ENCODE measurements at places on chromosomes 7 and 10.

DNA sequence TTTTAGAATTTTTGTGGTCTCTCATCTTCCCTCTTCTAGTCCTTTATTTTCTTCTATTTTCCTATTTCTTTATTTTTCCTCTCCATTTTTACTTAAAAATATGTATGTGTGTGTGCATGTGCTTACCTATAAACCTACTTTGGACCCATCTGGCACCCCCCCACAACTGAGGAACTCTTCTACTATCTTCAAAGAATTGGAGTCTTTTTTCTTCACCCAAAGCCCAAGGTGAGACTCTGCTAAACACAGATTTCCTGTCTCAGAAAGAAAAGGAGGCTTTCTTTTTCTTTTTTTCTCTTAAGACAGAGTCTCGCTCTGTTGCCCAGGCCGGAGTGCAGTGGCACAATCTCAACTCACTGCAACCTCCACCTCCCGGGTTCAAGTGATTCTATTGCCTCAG, 24.2 kb downstream of the PRTFDC1 start:
- DNase-seq: no peak

DNA sequence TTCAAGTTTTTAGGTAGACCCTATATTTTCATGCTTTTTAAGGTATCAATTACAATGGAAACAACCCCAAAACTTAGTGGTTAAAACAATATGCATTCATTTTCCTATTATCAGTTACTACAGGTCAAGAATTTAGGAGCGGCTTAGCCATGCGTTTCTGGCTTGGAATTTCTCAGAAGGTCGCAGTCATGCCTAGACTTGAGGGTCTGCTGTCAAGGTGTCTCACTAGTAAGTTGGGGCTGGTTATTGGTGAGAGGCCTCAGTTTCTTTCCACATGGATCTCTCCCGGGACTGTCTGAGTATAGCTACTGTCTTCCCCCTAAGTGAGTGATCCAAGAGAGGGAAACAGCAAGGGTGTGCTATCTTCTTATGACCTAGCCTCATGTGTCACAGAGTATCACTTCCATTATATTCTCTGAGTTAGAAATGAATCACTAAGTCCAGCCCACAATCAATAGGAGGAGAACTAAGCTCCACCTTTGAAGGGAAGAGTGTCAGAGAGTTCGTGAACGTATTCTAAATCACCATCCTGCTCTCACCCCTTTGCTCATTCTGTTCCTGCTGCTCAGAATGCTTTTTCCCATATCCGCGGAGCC, 80.5 kb downstream of the RTKN2 start:
- DNase-seq: no peak

GRCh38 chr7:3559278-3559677, 258.2 kb downstream of the SDK1 start:
- no peak for DNase-seq

- no peak for DNase-seq
Observed at GRCh38 chr7:48681006-48681405, 243.3 kb upstream of the CDC14C start.

GRCh38 chr10:109219935-109220605, 703.2 kb downstream of the XPNPEP1 start:
- DNase-seq: no peak

DNA sequence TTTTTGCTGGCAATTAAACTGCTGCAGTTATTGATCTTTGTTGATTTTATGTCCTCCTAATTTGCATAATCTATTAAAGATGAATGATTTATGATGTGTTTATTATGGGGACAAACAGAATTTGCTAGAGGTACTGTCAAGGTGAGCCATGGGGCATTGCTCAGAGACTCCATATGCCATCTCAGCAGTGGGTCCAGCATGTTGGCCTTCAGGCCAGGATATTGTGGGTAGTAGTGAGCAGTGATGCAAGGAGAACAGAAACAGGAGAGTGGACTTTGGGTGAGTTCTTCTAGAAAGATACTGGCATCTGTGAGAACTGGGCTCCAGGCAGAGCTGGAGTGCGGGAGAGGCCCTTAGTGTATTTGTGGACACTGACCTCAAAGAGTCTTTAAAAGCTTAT, 65.9 kb downstream of the PAX2 start:
- DNase-seq: no peak

- no peak for DNase-seq
Observed at GRCh38 chr7:130409712-130410072, 29.4 kb downstream of the CPA1 start.

DNA sequence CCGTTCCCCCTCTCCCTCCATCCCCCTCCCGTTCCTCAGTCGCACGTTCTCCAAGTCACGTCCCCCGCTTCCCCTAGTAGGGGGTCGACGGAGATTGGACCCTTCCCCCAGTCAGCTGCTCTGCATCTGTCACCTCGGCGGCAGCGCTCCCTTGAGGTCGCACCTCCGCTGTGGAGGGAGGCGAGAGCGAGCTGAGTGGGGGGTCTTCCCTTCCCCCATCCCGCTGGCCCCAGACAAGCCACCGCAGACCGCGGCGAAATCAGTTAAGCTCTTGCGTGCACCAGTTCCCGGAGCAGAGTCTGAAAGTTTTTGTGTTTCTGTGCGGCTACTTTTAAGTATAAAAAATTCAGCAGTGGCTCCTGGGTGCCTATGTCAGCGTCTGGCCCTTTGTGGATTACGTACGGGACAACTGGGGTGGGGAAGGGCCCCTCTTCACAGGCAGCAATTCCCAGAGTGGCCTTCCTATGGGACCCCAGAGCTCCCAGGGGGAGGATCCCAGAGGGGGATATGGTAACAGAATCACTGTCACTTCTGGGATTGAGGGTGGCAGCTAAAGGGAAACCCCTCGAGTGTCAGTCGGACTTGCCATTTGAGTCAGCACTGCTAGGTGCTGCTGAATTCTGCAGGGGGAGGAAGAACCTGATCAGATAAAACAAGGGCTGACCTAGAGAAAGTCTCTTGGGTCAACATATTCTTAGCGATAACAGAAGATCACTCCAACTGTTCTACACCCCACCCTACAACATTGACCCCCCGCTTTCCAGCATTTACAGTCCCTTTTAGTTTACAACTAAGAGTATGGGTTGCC, 12.5 kb upstream of the DDIT4 start:
- no peak for DNase-seq

DNA sequence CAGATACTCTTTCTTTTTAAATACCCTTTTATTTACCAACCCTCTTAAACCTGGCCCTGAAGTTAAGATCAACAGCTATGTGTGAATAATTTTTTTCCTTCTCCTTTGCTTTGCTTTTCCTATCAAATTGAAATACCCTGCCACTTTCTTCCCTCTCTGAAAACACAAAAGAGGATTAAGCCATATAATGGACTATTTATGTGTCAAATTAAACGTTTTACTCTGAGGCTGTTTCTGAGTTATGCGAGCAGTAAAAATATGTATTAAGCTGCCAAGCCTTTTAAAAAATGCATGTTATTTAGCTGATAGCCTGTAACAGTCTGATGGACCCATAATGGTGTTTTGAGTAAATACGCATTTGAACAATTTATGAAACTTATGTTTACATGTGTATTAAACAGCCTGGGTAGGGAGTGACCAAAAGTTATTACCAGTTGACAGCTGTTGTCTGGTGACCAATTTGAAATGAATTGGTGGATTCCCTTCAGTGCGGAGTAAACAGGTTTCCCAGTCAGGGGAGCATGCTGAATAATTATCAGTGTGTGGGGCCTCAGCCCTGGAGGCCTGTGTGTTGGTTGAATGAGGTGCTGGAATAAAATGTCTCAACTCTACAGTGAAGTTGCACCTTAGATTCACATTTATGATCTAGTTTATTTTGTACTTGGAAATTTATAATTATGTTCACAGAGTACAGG, 89.6 kb downstream of the AUTS2 start:
- no peak for DNase-seq

DNA sequence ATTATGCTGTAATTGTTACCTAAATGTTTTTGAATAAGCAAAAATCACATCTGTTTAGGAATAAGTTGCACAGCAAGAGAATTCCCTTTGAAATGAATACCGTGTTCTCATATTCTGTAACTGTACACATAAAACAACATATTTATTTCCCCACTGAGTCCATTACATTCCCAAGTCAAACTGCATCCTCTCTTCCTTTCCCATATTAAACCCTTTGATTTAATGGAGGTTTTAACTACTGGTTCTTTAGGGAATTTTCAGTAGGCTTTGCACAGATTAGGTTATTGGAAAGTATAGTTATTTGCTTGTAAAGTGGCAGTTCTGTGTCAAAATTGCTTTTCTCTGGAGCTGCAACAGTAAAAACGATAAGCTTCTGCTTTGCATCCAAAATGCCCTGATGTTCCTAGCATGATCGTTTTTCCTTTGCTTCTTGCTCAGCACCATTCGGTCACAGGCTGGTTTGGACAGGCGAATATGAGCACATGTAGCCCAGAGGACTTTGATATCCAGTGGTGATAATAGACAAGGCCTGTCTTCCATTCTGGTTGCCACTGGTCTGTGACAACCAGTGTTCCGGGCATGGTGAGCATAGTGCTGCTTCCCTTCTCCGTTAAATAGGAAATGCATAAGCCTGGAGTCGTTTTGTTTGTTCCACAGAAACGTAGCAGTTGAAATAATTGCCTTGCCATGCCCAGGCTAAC, 696.1 kb downstream of the AUTS2 start:
- no peak for DNase-seq

GRCh38 chr10:121288011-121288410, 310.2 kb downstream of the FGFR2 start:
- no peak for DNase-seq

DNA sequence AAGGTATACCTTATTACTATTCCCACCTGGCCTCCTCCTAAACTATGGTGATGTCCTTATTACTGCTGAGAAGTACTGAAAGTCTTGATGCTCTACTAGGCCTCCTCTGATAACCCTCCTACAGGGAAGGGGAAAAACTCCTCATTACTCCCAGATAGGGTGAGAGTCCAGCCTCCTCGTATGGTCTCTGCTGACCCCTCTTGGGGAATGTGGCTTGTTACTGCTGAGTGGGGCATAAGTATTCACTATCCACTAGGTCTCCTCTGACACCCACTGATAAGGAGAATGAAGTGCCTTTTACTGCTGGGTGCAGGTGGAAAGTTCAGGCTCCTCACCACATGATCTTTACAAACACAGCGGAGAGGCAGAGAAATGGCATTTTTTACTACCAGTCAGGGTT, 222.9 kb downstream of the CHRM2 start:
- DNase-seq: no peak

- no peak for DNase-seq
Observed at GRCh38 chr7:28750981-28751380, 207.1 kb downstream of the TRIL start.

GRCh38 chr10:29252811-29253689, 35.8 kb upstream of the LYZL1 start:
- no peak for DNase-seq

DNA sequence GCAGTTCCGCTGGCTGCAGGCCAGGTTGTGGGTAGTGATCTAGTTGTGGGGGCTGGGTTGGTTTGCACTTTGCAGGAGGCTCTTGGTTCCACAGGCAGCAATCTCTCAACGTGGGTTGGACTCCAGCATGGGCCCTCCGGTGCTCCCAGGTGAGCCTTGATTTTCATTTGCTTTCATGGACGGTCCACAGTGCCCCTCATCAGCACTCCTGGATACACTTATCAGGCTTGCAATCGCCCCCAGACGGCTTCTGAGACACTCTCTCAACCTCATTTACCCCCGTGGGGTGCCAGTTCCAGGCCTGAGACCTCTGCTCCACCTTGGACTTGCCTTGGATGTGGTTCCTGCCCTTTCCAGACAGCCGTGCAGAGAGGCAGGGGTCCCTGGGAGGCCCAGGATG, 31.3 kb upstream of the ZNF273 start:
- no peak for DNase-seq

DNA sequence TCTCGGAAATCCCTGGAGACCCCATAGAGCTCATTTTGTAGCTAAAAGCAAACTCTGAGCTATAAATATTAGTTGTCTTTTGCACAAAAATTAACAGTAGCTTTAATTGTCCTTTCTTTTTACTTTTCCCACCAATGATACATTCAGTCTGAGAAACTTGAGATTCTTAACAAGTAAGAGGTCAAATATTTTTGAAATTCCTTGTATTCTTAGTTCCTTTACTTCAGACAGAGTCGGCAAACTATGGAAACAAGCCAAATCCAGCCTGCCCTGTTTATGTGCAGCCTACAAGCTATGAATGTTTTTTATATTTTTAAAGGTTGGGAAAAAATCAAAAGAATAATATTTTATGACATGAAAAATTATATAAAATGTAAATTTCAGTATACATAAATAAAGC, 146.6 kb downstream of the CTNNA3 start:
- DNase-seq: no peak

GRCh38 chr10:58030208-58030607, 237.5 kb downstream of the IPMK start:
- no peak for DNase-seq

DNA sequence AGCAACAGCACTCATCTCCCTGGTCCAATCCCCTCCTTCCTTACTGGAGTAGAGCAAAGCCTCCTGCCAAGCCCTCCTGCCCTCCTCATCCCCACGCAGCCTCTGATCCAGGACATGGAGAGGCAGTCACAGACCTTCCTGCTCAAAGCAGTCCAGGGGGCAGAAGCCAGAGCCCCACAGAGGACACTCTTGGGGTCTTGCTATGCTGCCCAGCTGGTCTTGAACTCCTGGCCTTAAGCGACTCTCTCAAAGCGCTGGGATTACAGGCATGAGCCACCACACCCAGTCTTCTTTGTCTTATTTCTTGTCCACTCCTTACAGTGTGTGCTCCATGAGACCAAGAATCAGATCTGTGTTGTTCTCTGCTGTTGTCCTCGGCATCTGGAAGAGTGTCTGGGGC, 26.6 kb upstream of the MNX1 start:
- DNase-seq: no peak

Data from stimulated activated CD8-positive, alpha-beta memory T cell treated with anti-CD3 and anti-CD28 coated beads, Interleukin-4, amount 100 ng/mL, for 1 hour (primary cell).